ENCODE measurements at places on chromosomes 13 and 19. TPM values are rescaled to one million over a fixed set of nuclear protein-coding genes. Genes with fewer than 3 reads are reported as not detected.

DNA sequence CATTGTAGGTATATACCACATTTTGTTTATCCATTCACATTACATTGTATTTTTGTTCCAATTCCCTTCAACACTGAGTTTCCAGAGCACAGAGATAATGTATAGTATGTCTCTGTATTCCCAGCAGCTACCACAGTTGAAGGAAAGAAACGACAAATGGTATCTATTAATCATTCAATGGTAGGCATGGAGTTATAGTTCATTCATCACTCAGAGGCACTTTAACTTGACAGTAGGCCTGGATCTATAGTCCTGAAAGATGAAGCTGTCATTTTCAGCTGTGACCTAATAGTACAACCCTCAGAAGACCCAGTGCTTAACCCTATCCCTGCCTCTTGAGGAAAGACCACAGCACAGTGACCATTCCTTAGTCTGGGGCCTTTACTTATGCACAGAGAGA, 163.0 kb upstream of the TMTC4 start:
- no peak for DNase-seq

DNA sequence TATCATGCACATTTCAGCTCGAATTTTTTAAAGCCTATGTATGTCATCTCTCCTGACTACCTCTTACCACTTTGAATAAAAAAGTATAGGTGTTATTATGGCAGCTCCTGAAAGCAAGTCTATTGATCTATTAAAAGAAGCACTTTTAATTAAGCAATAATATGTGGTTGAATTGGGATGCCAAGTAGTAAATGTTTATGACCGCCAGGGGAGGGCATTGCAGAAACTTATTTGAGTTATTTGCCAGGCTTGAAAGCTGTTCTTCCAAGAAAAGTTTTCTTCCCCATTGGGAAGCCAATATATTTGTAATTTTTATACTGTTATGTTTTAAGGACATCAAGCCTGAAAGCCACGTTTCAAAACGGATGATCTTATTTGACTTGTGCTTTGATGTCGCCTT, 88.1 kb upstream of the SOX21 start:
- DNase-seq = no peak

DNA sequence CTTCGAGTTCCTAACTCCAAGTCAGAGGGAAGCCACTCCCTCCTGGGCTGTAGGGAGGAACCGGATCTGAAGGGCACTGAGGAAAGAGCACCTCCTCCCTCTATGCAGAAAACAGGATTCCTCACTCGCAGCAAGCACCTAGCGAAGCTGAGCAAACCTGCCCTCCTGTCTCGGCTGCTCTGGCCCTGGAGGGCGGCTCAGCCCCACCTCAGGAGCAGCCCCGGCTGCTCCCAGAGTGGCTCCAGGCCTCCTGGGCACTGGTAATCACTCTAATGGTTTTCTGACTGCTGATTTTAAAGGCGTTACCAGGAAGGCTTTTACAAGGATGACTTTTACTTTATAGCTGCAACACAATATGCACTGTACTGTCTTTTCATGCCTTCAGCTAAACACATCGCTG, 312.5 kb downstream of the TEX29 start:
- DNase-seq = no peak

DNA sequence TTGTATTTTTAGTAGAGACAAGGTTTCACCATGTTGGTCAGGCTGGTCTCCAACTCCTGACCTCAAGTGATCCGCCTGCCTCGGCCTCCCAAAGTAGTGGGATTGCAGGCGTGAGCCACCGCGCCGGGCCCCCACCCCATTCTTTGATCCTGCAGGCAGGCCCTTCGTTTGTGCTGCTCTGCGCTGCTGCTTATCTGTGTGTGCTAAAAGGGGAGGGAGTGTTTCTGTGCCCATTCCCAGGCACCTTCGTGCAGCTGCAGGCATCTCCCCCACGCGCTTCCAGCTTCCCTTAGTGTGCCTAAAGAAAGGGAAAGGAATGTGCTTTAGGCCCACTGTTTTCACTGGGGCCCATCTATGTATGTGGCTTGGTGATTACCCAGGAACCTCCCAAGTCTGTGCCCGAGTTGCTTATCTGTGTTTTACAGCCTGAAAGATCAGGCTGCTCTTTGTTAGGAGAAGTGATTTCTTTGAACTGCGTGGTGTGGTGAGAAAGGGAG, 27.2 kb downstream of the EPN1 start:
- DNase-seq = no peak

DNA sequence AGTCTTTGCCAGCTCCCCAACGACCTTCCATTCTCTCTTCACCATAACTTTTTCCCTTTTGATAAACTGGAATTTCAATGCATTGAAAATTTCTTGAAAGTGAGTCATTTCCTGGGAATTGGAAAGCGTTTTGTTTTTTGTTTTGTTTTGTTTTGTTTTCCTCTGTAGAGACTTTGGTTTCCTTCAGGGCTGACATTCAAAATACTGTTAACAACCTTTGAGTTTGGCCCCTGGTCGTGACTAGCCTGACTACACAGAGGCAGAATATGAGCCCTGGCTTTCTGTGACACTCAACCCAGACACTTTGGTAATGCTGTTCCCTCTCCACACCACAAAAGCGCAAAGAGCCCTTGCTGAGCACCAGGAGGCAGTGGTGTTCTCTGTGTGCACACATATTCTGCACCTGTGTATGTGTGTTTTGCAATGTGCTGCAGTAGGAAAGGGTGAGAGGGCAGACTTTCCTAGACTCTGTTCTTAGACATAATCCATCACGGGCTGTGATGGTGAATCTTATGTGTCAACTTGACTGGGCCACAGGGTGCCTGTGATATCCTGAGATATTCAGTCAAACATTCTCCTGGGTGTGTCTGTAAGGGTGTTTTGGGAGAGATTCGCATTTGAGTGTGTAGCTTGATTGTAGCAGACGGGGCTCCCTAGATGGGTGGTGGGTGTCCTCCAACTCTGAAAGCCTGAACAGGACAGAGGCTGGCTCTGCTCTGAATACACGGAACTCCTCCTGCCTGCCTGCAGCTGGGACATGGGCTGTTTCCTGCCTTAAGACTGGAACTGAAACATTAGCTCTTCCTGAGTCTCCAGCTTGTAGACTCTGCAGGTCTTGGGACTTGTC, 29.5 kb upstream of the ANKRD10 start:
- peak; percentile 30 for DNase-seq

GRCh38 chr13:98972059-98972458, 5.8 kb downstream of the DOCK9 start:
- DNase-seq = no peak

GRCh38 chr13:22618002-22618401, 562.8 kb upstream of the SGCG start:
- no peak for DNase-seq

GRCh38 chr13:50055454-50055853, 40.2 kb downstream of the KCNRG start:
- no peak for DNase-seq

GRCh38 chr13:97125810-97126738, 96.1 kb upstream of the MBNL2 start:
- DNase-seq = no peak

DNA sequence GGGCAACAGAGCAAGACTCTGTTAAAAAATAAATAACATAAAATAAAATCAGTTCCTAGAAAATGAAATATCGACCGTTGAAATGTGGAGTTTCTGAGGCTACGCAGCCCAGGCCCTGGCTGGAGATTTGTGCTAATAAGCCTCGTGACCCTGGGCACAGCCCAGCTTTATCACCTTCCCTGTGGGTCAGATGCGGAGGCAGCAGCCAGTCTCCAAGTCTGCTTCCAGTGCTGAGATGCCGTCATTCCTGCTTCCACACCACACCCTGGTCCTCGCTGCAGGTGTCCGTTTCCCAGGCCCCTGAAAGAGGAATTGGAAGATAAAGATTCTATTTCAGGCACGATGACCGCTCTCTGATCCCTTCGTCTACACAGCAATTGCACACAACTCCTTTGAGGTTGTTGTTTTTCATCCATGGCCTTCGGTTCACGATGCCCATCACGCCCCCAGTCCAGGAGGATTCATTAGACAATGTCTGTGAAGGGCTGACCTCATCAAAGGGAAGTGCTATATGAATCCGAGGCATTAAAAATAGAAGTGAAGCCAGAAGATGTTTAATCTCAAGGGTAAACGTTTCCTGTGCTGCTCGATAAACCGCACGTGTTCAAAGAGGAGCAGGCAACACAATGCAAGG, 48.3 kb upstream of the ATP11A start:
- DNase-seq = no peak

- DNase-seq = no peak
Observed at GRCh38 chr13:75724752-75725517, 88.8 kb downstream of the LMO7 start.

DNA sequence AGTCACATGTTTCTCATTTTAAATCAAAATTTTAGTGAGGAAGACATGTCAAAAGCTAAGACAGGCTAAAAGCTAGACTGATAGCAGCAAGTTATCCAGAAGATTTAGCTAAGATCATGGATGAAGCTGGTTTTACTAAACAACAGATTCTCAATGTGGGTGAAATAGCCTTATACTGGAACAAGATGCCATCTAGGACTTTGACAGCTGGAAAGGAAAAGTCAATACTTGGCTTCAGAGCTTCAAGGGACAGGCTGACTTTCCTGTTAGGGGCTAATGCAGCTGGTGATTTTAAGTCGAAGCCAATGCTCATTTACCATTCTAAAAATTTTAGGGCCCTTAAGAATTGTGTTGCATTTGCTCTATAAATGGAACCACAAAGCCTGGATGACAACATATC, 455.3 kb upstream of the SLC10A2 start:
- no peak for DNase-seq

- DNase-seq = no peak
Observed at GRCh38 chr19:17860331-17860992, 752 bp downstream of the RPL18A start.

DNA sequence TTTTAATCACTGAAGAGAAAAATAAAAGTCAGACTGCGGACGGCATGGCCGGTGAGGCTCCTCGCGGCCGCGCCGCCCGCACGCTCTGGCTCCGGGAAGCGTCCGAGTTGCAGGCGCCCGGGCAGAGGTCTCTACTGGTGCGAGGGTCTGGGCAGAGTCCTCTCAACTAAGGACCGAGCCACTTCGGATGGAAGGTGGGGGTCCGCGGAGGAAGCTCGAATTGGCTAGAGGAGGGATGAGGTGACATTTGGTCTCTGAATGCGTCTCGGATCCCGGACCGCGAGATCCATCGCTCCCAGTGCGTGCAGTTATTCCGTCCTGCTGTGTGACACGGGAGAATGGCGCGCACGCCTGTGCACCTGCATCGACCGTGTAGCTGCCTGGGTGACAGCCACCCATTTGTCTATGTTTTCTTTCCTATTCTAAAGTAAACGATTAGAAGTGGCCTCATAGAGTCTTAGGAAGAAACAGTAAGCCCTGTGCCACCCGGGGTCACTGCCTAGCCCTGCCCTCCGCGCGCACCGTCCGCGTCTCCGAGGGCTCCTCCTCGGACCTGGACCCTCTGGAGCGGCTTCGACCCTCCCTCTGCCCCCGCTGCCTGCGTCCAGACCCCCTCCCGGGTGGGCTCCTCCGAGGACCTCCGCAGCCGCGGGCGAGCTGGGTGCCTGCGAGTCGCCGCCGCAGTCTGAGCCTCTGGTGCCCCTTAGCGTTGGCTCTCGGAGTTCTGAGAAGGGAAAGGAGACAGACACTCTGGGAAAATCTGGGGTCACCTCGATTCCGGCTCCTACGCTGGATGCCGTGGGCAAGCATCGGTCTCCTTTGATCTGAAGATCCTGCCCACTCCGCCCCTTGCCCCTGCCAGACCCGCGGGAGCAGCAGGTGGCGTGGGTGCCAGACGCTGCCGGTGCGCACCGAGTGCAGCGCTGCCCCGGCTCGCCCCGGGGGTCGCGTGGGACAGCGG, 347.4 kb downstream of the LIG4 start:
- peak; percentile 65 for DNase-seq

- DNase-seq = no peak
Observed at GRCh38 chr19:18982669-18983068, 41.7 kb upstream of the HOMER3 start.

DNA sequence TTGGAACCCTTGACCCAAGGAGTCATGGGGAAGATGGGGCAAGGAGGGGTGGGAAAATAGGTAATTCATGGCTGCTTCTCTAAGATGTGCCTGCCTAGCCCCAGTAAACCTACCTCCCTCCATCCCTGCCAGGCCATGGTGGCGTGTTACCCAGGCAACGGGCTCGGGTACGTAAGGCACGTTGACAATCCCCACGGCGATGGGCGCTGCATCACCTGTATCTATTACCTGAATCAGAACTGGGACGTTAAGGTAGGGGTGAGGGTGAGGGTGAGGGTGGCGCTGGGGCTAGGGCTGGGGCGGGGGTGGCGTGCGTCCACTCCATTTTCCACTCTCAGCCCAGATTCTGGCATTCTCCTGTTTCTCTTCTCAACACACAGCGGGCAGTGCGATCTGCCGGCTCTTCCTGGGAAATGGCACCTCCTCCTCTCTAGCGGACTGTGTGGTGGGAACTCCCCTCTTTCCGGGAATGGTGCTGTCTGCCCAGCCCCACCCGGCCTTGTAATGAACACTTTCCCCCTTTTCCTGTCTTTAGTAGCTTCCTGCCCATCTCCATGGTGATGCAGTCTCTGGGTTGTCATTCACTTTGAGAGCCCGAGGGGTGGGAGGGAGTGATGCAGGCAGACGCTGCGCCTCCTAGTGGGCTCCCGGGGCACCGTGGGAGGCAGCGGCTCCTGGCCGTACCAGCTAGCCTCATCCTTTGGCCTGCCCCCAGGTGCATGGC, 7.6 kb downstream of the EGLN2 start:
- no peak for DNase-seq

GRCh38 chr13:73054712-73055111, 4.1 kb upstream of the KLF5 start:
- no peak for DNase-seq

GRCh38 chr13:38535261-38535660, 151.6 kb upstream of the FREM2 start:
- no peak for DNase-seq

DNA sequence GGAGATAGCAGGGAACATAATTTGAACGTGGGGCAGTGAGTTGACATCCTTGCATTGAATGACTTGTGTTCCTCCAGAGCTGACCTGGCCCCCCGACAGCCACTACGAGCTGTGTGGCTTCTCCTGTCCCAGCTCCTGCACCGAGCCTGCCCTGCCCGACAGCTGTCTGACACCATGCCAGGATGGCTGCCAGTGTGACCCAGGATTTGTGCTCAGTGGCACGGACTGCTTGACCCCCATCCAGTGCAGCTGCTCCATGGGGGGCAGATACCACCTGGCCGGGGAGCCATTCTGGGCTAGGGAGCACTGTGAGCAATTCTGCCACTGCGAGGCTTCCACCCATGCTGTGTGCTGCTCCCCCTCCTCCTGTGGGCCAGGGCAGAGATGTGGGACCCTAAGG, 29.2 kb upstream of the FXYD3 start:
- DNase-seq = no peak

TRPC4 gene
- 1.2 TPM for total RNA-seq

TUBA3C gene
- not detected for total RNA-seq

MAP4K1 gene
- 0.10 TPM for total RNA-seq

ZNF536 gene
- not detected for total RNA-seq

NAPSA gene
- 0.49 TPM for total RNA-seq

ZNF71 gene
- total RNA-seq = 5.0 TPM

FAM187B gene
- not detected for total RNA-seq

WDR88 gene
- not detected for total RNA-seq

LIM2 gene
- not detected for total RNA-seq

KIR2DL4 gene
- not detected for total RNA-seq
